ENCODE measurements at places on chromosomes 11 and 22.
A peak's percentile ranks its signal among the peaks of the same experiment; 100 is the strongest.

- no peak for DNase-seq
These were observed 49.0 kb upstream of the CSNK2A3 start for GRCh38 chr11:11401960-11402535.

DNA sequence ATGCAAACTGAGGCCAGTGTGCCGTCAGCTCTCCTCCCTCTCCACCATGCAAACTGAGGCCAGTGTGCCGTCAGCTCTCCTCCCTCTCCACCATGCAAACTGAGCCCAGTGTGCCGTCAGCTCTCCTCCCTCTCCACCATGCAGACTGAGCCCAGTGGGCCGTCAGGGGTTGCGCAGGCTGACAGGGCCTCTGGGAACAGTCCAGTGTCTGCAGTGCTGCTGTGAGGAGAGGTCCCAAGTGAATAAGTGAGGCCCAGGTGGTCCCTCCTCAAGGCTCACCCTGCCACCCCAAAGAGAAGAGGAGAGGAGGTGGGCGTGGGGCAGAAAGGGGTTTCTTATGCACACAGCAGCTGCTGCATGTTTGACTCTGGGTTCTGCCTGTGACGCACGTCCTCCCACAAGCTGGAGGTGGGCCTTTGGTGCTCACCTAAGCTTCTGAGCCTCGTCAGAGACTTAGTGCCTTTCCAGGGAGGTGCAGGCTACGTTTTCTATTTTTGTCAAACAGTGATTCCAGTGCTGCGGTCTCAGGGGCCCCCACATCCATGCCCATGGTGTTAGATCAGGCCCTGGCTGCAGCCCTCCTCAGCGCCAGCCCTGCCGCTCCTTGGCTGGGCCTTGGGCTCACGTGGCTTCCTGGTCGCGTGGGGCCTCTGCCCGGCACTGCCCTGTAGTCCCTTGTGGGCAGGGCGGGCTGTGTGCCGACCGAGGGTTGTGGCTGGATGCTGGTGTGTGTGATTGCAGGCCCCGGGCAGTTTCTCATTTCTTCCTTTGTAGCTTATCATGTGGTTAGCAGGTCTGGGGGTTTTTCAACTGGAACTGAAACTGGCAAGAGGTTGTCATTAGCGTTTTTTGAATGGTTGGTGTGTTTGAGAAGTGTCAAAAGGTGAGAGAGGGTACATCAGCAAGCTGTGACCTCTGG is 7.1 kb downstream of the TPCN2 start:
- DNase-seq = no peak

- DNase-seq = no peak
These were observed 42.0 kb upstream of the LIPT2 start for GRCh38 chr11:74535371-74536160.

DNA sequence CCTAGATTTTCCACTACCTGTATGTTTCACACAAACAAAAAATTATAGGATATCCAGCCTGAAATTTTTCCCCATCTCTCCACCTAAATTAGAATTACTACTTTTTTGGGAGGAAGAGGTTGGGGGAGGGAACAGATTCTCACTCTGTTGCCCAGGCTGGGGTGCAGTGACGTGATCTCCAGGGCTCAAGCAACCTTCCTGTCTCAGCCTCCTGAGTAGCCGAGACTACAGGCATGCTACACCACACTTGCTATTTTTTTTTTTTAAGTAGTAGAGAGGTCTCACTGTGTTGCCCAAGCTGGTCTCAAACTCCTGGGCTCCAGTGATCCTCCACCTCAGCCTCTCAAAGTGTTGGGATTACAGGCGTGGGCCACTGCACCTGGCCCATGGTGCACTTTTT is 9.5 kb downstream of the JAML start:
- DNase-seq = no peak

DNA sequence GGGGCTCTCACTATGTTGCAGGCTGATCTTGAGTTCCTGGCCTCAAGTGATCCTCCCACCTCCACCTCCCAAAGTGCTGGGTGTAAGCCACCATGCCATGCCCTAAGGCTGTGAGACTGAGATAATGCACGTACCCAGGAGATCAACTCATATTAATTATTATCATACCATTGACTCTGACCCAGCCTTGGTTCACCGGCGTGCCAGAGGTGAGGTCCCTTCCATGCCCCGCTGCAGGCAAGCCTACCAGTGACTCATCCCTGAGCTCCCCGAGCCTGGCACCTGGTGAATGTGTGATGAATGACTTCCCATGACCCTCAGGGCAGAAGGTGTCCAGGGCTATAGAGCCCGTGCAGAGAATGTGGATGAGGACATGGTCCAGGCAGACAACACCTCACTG is 12.1 kb downstream of the GAL3ST1 start:
- DNase-seq = no peak

GRCh38 chr11:16016468-16016829 is 339.9 kb downstream of the SOX6 start:
- DNase-seq = no peak

- DNase-seq = no peak
These were observed 122.5 kb downstream of the SERGEF start for GRCh38 chr11:17890325-17890724.

DNA sequence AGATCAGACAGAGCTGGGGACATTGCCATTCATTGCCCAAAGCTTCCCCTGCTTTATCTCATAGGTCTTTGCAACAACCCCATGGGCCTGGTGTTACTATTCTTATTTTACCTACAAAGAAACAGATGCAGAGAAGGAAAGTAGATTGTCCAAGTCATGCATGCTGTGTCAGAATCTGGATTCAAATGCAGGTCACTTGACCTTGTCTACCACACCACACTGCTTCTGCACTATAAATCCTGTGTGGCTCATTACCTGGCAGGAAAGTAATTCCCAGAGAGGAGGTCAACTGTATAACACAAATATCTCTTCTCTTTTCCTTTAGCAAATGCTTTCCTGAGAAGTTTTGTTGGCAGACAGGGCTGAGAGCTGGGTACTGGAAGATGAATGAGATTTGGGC is 18.5 kb downstream of the PLEKHB1 start:
- no peak for DNase-seq

DNA sequence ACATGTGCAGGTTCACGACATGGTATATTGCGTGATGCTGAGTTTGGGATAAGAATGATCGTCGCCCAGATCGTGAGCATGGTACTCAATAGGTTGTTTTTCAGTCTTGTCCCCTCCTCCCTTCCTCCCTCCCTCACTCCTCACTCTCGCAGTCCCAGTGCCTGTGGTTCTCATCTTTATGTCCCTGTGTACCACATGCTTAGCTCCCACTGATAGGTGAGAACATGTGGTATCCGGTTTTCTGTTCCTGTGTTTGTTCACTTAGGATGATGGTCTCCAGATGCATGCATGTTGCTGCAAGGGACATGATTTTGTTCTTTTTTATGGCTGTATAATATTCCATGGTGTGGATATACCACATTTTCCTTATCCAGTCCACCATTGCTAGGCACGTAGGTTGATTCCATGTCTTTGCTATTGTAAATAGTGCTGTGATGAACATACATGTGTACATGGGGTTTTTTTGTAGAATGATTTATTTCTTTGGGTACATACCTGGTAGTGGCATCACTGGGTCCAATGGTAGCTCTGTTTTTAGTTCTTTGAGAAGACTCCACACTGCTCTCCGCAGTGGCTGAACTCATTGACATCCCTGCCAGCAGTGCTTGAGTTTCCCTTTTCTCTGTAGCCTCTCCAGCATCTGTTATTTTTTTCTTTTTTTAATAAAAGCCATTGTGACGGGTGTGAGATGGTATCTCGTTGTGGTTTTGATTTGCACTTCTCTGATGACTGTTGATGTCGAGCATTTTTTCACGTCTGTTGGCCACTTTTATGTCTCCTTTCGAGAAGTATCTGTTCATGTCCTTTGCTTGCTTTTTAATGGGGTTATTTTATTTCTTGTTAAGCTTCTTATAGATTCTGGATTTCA is 16.4 kb downstream of the ZBED4 start:
- peak; percentile 15 for DNase-seq

GRCh38 chr11:86150847-86151173 is 81.9 kb upstream of the PICALM start:
- peak; percentile 41 for DNase-seq

DNA sequence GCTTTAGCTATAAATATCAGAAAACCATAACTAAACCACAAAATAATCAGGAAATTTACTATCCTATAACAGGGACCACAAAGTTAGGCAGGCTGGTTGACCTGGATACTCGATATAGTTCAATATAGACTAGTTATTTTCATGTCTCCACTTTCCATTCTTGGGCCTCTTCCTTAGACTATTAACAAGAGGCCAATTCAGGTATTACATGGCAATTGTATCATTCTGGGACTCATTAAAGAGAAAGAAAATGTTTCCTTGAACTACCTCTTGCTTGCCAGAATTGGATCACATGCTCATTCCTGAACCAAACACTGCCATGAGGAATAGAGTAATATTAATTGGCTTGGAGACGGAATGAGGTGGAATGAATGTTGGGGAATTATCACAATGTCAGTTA is 76.0 kb downstream of the EIF3M start:
- DNase-seq = peak; percentile 1

DNA sequence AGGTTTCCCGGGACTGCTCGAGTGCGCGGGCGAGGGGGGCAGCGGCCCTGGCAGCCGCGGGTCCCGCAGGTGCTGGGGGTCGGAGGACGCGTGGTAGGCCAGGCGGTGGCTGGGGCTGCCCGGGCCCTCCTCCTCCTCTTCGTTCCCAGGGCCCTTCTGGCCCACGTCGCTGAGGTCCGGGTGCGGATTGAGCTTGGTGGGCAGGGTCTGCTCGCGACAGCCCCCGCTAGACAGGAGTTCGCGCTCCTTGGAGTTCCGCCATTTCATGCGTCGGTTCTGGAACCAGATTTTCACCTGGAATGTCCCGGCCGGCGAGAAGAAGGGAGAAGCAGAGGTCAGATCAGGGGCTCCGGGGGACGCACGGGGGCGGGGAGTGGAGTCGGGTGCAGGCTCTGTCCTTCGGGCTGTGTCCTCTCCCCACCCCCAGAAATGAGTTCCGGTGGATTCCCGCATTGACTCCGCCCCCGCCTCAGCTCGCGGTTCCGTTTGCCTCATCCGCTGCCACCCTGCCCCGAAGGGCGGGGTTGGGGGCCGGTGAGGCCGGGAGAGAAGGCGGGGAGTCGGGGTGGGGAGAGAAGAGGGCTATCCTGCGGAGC is 3.9 kb downstream of the DBX1 start:
- DNase-seq = no peak

DNA sequence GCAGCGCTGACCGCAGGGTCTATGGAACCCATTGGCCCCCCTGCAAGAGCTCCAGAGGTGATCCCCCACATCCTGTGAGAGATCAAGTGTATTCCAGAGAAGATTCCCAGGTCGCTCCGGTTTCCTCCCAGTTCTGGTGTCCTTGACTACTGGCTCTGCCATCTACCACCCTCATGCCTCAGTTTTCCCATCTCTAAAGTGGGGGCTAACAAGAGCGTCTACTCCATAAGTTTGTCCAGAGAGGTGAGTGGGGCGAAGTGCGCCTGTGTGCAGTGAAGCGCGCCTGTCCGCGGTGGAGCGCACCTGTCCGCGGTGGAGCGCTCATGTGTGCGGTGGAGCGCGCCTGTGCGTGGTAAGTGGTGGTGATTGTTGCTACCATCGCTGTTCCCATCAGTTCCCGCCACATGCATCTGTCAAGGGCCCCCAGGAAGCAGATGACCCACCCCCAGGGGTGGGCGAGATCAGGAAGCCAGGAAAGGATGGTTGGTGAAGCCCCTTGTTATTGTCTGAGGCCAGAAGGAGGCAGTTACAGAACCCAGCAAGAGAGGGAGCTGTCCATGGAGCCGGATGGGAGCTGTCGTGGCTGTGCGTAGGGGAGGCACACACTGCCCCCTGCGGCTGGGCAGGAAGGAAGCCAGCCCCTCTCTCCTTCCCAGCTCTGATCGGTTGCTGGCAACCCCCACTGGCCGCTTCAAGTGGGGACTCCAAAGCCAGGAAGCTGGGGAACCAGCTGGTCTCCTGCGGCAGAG is 73.2 kb upstream of the FGF3 start:
- DNase-seq = no peak

DNA sequence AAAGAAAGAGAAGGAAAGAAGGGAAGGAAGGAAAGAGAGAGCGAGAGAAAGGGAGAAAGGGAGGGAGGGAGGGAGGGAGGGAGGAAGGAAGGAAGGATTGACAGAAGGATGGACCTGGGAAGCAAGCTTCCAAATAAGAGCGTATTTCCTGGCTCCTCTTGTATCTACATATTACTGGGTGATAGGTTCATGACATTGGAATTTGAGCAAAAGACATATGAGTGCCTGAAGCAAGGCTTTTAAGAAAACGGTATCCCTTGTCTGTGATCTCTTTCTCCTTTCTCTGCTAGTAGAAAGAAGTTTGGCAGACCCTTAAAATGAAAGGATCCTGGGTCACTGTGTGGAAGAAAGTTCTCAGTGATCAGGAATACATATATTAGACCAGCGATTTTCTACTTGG is 932.2 kb upstream of the CCDC90B start:
- DNase-seq = peak; percentile 1

DNA sequence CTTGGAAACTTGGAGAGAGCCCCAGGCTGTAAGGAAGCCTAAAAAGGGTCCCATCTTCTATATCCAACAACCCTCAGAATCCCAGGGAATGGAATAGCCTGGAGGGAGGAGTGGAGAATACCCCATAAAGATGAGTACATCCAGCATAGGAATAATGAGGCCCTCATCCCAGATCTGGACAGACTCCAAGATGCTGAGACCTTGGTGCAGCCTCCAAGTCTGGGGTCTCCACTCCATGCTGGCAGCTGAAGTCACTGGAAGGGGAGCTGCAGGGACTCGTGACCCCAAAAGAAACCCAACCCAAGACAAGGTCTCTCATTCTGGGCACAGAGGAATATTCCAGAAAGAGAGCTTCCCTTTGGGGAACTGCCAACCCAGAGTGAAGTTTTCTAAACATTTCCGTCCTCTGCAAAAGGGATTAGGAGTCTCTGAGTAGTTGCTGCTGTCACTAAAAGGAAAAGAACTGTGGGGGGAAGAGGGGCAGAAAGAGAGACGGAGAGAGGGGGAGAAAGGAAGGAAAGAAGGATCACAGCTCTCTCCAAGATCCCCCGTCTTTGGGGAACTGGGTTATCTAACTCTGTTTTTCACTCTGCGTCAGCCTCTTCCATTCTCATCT is 589 bp downstream of the SCGB1A1 start:
- DNase-seq = peak; percentile 53

DNA sequence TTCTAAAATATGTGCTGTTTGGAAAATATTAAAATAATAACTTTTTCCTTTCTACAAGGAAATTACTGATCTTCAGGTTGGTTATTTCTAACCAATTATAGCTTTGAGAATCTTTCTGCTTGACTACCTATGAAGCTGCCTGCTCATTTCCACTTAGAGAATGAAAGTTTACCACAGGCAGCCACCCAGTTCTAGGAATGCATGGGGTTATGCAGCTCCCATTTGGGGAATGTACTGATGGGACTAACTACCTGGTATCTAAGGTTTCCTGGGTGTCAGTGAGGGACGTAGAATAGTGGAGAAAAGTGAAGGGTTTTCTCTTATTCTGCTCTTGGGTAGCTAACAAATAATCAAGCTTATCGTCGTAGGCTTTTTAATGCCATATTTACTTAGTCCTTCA is 73.4 kb downstream of the DEUP1 start:
- no peak for DNase-seq

GRCh38 chr11:45599161-45599943 is 66.1 kb downstream of the CHST1 start:
- no peak for DNase-seq

DNA sequence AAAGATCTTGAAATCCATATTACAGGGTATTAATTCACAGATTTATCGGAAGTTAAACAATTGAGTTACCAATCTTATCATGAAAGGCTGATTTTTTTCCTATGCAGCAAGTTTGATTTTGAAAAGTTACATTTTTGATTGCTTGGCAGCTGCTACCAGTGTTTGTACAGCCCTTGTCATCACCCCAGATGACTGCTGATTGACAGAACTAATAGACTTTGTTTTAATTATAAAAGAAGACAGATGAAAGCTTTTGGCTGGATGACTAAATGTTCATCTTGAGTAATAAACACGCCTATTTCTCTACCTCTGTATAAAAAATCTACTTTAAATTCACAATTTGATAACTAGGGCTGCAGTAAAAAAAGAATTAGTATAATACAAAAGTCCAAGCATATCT is 259.7 kb downstream of the TTC28 start:
- DNase-seq = no peak
